Urinary bladder (tissue), 4 donors: ENCODE measurements at places on chromosomes 1 and 21.

DNA sequence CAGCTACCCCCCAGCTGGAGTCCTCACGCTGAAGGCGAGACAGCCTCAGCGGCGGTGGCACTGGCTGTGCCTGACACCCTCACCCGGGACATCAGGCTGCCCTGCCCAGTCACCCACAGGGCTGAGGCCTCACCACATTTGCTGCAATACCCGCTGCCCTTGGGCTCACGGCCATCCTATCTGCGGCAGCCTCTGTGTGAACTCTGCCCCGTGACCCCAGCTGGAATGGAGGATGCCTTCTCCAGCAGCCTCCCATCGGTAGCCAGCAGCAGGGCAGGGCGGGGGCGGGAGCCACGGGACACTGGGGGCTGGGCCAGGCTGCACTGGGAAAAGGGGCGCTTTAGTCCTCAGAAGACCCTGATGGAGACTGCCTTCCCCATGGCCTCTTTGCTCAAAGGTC is 112.4 kb upstream of the ZBTB40 start:
- no peak for DNase-seq

DNA sequence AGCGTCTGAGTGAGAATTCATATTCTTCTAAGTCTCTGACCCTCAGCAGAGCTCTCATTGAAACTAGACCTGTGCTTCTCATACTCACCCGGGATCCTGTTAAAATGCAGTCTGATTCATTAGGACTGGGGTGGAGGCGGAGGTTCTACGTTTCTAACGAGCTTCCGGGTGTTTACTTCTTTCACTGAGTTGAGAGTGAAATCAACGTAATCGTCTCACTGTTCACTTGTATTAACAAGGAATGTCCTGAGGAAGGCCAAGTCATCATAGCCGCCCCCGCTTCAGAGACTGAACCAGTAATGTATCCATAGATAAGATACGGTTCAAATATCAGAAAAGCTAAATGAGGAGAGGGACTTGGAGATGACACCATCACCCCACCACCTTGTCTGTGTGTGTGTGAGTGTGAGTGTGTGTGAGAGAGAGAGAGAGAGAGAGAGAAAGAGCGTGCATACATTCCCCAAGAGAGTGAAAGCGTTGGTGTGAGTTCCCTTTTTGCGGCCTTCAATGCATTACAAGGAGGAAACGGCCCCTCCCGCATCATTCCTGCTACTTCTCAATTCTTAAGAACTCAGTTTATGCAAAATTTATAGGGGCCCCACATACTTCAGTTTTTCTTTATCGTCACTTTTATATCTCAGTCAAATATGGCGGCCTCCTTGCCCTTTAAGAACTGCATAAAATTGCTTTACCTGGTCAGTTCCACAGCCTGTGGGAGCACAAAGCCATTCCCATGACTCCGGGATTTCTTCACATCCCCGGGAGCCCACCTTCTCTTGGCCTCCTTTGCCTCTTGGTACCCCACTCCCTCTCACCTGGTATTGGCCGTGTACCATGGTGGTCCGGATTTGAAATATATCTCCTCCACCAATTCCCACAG is 19.8 kb downstream of the KMO start:
- DNase-seq = no peak

DNA sequence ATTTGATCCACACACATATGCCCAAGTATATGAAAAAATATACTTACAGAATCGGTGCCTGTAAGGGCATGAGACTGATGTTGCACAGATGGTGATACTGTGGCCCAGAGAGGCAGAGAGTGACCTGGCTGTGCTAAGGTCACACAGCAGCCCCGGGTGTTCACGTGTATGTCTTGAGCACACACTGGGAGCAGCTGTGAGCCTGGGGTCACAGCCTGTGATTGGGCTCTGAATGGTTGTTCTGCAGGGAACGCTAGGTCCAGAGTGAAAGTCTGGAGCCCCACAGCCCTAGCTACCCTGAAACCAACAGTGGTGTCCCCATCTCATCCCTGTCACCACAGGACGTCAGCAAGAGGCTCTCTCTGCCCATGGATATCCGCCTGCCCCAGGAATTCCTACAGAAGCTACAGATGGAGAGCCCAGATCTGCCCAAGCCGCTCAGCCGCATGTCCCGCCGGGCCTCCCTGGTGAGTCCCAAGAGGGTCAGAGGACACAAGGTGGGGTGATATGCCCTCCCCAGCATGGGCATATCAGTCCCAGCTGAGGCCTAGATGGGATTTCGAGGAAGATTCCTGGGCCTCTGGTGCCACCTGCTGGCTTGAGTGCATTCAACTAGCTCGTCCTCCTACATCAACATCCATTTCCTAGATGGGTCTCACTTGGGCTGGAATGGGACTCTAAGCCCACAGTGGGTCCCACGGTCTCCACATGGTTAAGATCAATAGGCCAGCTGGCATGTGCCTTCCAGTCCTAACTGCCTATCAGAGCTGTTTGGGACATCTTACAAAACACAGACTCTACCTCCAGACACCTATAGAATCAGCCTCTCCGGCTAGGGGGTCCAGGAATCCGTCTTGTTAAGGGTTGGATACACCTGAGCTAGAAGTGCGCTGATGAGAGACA is 19.7 kb downstream of the CDK18 start:
- no peak for DNase-seq

- no peak for DNase-seq
Measured at GRCh38 chr1:151782741-151783140, 7.6 kb downstream of the TDRKH start.
